ENCODE measurements at places on chromosomes 12 and 14. TPM values are rescaled to one million over a fixed set of nuclear protein-coding genes. Genes with fewer than 3 reads are reported as not detected.

The PTPRQ gene
- 9.8 TPM for total RNA-seq

The LBHD2 gene
- not detected for total RNA-seq

DNA sequence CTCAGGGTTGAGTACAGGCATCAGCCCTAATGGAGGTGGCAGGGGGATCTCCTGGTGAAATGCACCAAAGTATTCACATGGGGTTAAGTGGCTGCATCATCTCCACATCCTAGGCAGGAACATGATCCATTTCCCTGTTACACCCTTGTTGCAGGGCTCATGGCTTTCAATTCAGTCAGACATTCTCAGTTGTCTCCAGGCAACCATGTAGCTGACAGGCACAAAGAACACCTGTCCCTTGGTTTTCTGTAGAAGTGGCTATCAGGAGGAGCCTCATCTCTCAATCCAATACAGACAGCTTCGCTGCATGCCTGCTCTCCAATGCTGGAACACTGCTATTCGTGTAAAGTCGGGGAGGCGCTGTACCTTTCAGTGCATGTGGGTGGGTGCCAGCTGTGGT, 299.0 kb upstream of the FOXG1 start:
- no peak for DNase-seq

DNA sequence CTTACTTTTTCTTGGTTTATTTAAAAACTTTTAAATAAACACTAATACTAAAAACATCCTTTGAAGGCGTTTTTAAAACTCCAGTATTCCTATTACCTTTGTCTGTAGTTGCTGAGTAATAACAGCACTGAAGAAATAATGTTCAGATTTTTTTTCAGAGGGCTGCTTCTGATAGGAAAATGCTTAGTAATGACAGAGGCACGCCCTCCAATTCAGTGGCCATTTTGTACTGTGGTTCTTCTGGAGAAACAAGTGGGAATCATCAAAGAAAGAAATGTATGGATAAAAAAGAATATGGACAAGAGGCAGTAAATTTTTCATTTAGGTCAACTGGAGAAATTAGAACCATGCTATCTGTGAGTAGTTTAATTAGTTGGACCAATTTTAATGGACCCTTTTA, 13.6 kb downstream of the VEZT start:
- DNase-seq, result no peak

- DNase-seq, result no peak
These were observed 93.9 kb downstream of the NKX2-1 start for GRCh38 chr14:36426113-36426512.

- DNase-seq, result no peak
These were observed 11.5 kb downstream of the RAB5B start for GRCh38 chr12:55985341-55985740.

DNA sequence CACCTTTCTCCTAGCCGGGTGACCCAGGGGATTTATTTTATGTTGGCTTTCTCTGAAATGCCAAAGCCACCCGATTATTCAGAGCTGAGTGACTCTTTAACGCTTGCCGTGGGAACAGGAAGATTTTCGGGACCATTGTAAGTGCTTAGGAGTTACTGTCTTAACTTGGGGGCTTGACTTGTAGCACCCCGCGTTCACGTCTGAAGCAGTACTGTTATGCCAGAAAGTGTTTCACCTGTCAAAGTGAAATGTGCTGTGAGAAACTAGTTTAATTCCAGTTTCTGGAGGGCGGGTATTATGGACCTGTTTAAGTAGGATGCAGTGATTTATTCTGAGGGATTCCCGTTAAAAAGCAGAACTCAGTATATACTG, 218 bp downstream of the LYSET start:
- no peak for DNase-seq

- DNase-seq, result no peak
These were observed 76.0 kb downstream of the ACACB start for GRCh38 chr12:109192358-109192757.

DNA sequence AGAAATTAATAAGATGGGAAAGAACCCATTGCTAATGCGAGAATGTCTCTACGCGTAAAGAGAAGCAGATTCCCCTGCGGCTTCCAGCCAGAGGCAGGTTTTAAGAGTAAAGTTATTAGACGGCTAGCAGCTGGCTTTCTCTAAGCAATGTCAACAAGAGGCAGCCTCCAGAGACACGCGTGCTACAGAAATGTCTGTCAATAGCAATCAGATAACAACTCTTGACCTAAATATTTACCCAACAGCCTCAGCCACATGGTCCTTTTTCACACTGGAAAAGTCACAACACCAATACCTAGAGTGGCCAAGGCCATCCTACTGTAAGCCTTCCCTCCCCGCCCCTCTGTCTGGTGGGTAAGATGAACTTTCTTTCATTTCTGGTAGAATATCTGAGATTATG, 146.0 kb upstream of the SFSWAP start:
- no peak for DNase-seq

GRCh38 chr12:59093073-59093772, 172.9 kb upstream of the LRIG3 start:
- no peak for DNase-seq

Data from upper lobe of right lung (tissue), 1 donor.